ENCODE measurements at places on chromosomes 13 and 19. TPM values are rescaled to one million over a fixed set of nuclear protein-coding genes. Genes with fewer than 3 reads are reported as not detected.

The ZNF229 gene
- 6.6 TPM for total RNA-seq

GRCh38 chr13:42852136-42852535 is 70.8 kb downstream of the FAM216B start:
- H3K4me1 ChIP-seq: no peaks in the 10 kb centered on the region
- no peak overlapping the region for H3K4me3 ChIP-seq
- H3K27me3 ChIP-seq: no peaks in the 10 kb centered on the region
- no peak for DNase-seq
- H3K27ac ChIP-seq: no peak overlapping the region

DNA sequence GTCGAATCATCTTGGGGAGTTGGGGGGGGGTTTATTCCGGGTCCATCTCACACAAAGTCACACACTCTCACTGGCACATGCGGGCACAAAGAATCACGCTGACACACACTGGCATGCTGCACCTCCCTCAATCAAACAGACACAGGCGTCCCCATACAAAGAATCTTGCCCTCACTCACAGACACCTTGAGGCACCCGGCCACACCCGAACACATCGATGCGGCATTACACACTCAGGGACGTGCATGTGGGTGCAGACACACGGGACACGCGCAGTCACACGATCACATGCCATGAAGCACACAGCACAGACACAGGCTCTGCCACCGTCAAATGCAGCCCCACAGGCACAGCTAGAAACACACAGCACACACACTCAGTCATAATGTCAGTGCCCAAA is 7.8 kb downstream of the NFIX start:
- H3K4me3 ChIP-seq: no peak overlapping the region
- no peak for DNase-seq
- no peaks in the 10 kb centered on the region for H3K4me1 ChIP-seq
- H3K27me3 ChIP-seq: peaks cover 100% of the 10 kb centered on the region

DNA sequence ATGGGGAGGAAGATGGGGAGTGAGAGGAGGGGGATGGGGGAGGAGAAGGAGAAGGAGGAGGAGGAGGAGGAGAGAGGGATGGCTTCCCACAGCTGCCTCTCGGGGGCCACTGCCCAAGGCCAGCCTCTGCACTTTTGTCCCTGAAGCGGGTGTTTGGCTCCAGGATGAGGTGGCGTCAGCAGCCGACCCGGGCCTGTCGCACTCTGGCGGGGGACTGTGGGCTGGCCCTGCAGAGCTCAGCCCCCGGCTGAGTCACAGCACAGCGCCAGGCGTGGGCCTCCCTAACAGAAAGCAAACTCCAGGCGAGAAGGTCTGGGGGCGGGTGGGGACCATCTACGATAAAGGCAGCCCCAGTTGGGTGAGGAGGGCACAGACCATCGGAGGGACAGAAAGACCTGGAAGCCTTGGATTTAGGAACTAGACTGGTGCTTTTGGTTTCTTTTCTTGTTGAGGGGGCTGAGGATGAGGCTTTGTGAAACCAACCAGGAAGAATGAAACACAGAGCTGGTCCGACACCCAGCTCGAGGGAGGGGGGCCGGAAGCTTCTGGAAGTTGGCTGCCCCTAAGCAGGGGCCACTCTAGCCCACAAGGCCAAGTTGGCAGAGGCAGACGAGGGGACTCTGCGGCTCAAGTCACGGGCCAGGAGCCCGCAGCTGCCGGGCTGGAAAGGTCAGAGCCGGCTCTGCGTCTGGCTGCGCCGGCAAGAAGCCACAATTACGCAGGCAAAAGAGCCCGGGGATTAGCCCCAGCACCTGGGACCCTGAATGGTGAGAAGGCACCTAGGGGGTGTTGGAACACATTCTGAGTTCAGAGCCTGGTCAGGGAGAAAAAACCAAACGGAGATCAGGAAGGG is 18.2 kb downstream of the LSM4 start:
- H3K4me1 ChIP-seq: peaks cover 21% of the 10 kb centered on the region
- H3K27ac ChIP-seq: peak overlapping the region; percentile 95
- peaks cover 8% of the 10 kb centered on the region for H3K36me3 ChIP-seq
- DNase-seq: peak; percentile 68
- no peaks in the 10 kb centered on the region for H3K27me3 ChIP-seq
- no peak overlapping the region for H3K4me3 ChIP-seq

DNA sequence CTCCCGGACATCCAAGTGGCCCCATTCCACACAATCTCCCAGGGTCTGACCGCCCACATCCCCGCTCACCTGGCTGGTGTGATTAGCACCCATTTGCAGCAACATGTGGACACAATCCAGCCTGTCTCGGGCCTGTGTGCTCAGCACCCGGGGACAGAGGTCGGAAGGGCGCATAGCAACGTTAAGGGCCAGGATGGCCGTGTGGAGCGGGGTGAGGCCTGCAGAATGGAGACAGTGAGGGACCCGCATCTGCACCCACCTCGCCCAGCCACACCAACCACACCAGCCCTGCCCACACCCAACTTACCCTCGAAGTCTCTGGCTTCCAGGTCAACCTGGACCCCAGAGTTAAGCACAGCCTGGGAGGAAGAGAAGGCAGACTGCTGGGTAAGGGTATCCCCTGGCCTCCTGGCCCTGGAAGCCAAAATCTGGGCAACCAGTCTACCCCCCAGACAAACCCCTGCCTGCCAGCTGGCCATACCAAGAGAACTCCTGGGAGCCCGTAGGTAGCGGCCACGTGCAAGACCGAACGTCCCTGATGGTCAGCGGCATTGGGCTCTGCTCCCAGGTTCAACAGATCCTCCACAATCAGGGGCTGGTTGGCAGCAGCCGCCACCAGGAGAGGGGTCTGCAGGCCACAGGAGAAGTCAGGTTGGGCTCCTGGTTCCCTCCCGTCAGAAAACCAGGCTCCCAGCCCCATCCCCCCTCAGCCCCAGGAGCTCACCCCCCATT is 4.3 kb downstream of the NFKBID start:
- H3K36me3 ChIP-seq: peaks cover 6% of the 10 kb centered on the region
- H3K4me3 ChIP-seq: no peak overlapping the region
- H3K27ac ChIP-seq: no peak overlapping the region
- H3K27me3 ChIP-seq: no peaks in the 10 kb centered on the region
- no peak for DNase-seq
- no peaks in the 10 kb centered on the region for H3K4me1 ChIP-seq

DNA sequence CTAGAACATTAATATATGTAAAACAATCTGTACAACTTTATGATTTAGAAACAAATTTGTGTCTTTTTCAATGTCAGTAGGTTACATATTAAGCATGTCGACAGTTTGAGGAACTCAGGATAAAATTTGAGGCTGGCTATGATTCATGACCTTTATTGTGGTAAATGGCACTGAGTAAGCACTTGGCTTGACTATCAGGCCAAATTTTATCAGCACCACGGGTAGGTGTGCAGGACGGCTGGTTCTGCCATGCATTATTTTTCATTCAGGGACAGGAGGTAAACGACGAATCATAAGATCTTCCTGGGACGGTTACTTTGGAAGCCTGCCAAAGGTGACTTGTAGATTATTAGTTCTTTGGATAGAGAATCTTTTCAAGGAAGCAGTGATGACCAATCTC is 19.9 kb upstream of the CYP4F8 start:
- H3K4me1 ChIP-seq: no peaks in the 10 kb centered on the region
- no peaks in the 10 kb centered on the region for H3K27me3 ChIP-seq
- no peak overlapping the region for H3K4me3 ChIP-seq
- no peak overlapping the region for H3K27ac ChIP-seq

The NRTN gene
- total RNA-seq: 28.2 TPM

The CYP2A13 gene
- not detected for total RNA-seq

The CAB39L gene
- total RNA-seq: 25.5 TPM

The SMIM44 gene
- not detected for total RNA-seq

The CPAMD8 gene
- total RNA-seq: 53.4 TPM

GRCh38 chr13:33079960-33080359 is 63.7 kb downstream of the KL start:
- peaks cover under 1% of the 10 kb centered on the region for H3K4me1 ChIP-seq
- no peak overlapping the region for H3K27ac ChIP-seq
- no peak for DNase-seq
- H3K27me3 ChIP-seq: no peaks in the 10 kb centered on the region

- no peaks in the 10 kb centered on the region for H3K36me3 ChIP-seq
- H3K4me1 ChIP-seq: peaks cover 14% of the 10 kb centered on the region
- H3K27ac ChIP-seq: peak overlapping the region; percentile 18
- no peaks in the 10 kb centered on the region for H3K27me3 ChIP-seq
- DNase-seq: no peak
Observed at GRCh38 chr13:39322836-39323585, 280.0 kb downstream of the LHFPL6 start.

GRCh38 chr19:36514012-36514612 is 14.0 kb downstream of the ZNF260 start:
- DNase-seq: no peak
- H3K27ac ChIP-seq: no peak overlapping the region
- H3K27me3 ChIP-seq: no peaks in the 10 kb centered on the region
- peaks cover 47% of the 10 kb centered on the region for H3K36me3 ChIP-seq
- no peaks in the 10 kb centered on the region for H3K4me1 ChIP-seq

DNA sequence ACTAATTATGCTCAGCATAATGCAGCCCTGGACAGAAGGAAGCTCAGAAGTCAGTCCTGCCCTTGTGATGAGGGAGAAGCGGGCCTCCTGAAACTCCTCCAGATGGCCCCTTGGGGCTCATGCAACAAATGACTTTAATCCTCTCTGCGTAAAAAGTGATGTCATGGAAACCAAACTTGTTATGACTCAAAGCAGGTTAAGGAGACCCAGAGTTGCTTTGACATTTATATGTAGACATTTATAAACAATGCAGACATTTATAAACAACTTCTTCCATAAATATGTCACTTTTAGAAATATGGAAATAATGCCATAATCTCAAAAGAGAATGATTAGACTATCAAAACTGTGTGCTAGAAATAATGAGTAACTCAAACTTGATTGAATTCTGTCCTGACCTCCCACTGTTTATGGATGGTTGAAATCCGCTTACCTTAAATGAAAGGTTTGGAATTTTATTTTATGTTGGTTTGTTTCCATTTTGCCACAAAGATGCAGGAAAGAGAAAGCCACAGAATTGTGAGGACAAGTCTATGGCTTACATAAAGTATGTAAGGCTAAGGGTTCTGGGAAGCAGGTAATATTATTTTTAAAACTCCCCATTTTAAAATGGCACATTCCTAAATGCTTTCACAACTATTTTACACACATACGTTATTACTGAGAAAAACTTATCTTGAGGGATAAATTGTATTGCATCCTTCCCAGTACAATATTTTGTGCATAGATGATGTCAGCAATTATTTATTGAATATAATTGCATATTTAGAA is 73.7 kb downstream of the CYSLTR2 start:
- H3K36me3 ChIP-seq: no peaks in the 10 kb centered on the region
- H3K4me1 ChIP-seq: no peaks in the 10 kb centered on the region
- no peak for DNase-seq
- H3K27ac ChIP-seq: no peak overlapping the region
- no peaks in the 10 kb centered on the region for H3K27me3 ChIP-seq

GRCh38 chr13:112545856-112546255 is 42.1 kb downstream of the TUBGCP3 start:
- no peak overlapping the region for H3K4me3 ChIP-seq
- H3K4me1 ChIP-seq: no peaks in the 10 kb centered on the region
- H3K27me3 ChIP-seq: no peaks in the 10 kb centered on the region
- no peak for DNase-seq
- no peak overlapping the region for H3K27ac ChIP-seq

GRCh38 chr19:45515081-45515624 is 7.9 kb downstream of the VASP start:
- peaks cover 19% of the 10 kb centered on the region for H3K36me3 ChIP-seq
- H3K4me1 ChIP-seq: no peaks in the 10 kb centered on the region
- H3K4me3 ChIP-seq: no peak overlapping the region
- H3K27ac ChIP-seq: no peak overlapping the region
- H3K27me3 ChIP-seq: no peaks in the 10 kb centered on the region

The KLK2 gene
- total RNA-seq: not detected

The BEST2 gene
- not detected for total RNA-seq

GRCh38 chr19:47111682-47112165 is 1.9 kb downstream of the ZC3H4 start:
- H3K4me1 ChIP-seq: peaks cover 23% of the 10 kb centered on the region
- peak overlapping the region; percentile 100 for H3K27ac ChIP-seq
- no peaks in the 10 kb centered on the region for H3K36me3 ChIP-seq
- no peaks in the 10 kb centered on the region for H3K27me3 ChIP-seq
- no peak for DNase-seq

- H3K27ac ChIP-seq: peak overlapping the region; percentile 47
- H3K4me1 ChIP-seq: no peaks in the 10 kb centered on the region
Observed at GRCh38 chr13:113322043-113322461, 25.0 kb downstream of the LAMP1 start.

The SKA3 gene
- total RNA-seq: 4.1 TPM

DNA sequence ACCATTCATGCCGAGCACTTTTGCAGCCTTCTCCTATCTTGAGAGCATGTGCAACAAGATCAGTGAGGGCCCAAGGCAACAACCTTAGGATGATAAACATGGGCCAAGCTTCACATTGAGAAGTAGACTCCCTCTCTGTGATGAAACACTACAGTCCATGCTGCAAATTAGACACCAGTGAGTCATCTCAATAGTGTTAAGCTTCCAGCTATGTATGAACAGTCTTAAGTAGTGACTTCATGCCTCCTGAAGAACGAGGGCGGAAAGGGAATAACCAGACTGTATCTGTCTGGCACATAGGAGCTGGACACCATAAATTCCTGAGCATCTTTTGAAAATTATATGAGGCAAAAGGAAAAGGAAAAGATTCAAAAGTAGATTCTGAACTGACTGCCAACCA is 309.9 kb upstream of the SLITRK1 start:
- no peaks in the 10 kb centered on the region for H3K4me1 ChIP-seq
- H3K27ac ChIP-seq: no peak overlapping the region
- H3K4me3 ChIP-seq: no peak overlapping the region
- no peak for DNase-seq

The TPTE2 gene
- 0.24 TPM for total RNA-seq

GRCh38 chr19:17926044-17926443 is 6.8 kb upstream of the CCDC124 start:
- H3K4me1 ChIP-seq: no peaks in the 10 kb centered on the region
- no peaks in the 10 kb centered on the region for H3K27me3 ChIP-seq
- no peak for DNase-seq
- H3K36me3 ChIP-seq: no peaks in the 10 kb centered on the region
- H3K27ac ChIP-seq: no peak overlapping the region

Measured in cardiac muscle cell (in vitro differentiated cells and primary cell).